ENCODE measurements at places on chromosomes 4 and X.
A peak's percentile ranks its signal among the peaks of the same experiment; 100 is the strongest.

DNA sequence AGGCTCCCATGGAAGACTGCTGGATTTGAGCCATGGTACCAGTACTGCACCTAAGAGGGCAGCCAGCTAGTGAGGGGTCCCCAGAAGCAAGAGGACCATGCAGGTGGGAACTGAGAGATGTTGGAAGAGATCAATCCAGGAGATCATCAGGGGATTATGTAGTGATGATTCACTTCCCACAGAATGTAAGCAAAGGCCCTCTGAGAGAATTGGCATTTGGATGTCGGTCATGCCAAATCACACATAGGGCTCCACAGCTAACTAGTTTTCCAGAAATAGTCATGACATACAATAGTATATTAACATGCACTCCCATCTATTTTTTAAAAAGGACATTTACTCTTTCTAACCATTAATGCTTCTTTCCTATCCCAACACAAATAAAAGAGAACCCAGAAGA lies 112.5 kb downstream of the RASGEF1B start:
- no peaks in the 10 kb centered on the region for H3K36me3 ChIP-seq
- H3K4me1 ChIP-seq = no peaks in the 10 kb centered on the region
- no peaks in the 10 kb centered on the region for H3K27me3 ChIP-seq
- no peak overlapping the region for H3K4me3 ChIP-seq
- no peak for DNase-seq

- no peaks in the 10 kb centered on the region for H3K4me1 ChIP-seq
- H3K27me3 ChIP-seq = no peaks in the 10 kb centered on the region
- no peak overlapping the region for H3K27ac ChIP-seq
- peaks cover 28% of the 10 kb centered on the region for H3K36me3 ChIP-seq
- no peak overlapping the region for H3K4me3 ChIP-seq
These were observed 20.9 kb downstream of the RGS12 start for GRCh38 chr4:3313556-3314228.

- H3K4me1 ChIP-seq = peaks cover 12% of the 10 kb centered on the region
- H3K27me3 ChIP-seq = no peaks in the 10 kb centered on the region
- no peak overlapping the region for H3K27ac ChIP-seq
These were observed 246.9 kb downstream of the PTTG2 start for GRCh38 chr4:38207110-38207457.

GRCh38 chr4:138327338-138327737 lies 85.2 kb upstream of the SLC7A11 start:
- H3K27ac ChIP-seq = no peak overlapping the region
- H3K27me3 ChIP-seq = no peaks in the 10 kb centered on the region
- no peaks in the 10 kb centered on the region for H3K4me1 ChIP-seq
- no peak overlapping the region for H3K4me3 ChIP-seq
- no peaks in the 10 kb centered on the region for H3K36me3 ChIP-seq
- no peak for DNase-seq

DNA sequence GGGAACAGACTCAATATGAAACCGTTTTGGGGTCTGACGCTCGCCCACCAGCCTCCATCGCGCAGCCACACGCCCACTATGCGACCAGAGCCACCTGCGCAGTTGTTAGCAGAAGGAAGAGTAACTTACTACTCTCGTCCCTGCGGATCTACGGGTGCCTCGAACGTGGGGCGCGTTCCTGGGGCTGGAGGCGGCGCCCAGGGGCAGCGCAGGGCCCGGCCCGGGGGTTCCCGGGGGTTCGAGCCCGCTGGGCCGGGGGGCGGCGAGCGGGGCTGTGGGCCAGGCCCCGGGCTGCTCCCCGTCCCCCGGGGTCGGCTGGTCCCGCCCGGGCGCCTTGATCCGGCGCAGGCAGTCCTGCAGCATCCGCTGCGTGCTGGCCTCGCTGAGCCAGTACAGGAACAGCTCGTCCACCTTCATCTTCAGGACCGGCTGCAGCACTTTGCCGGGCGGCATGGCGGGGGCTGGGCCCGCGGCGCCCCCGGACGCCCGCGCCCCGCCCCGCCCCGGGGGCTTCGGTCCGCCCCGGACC lies 404 bp downstream of the PPP2R3B start:
- no peaks in the 10 kb centered on the region for H3K27me3 ChIP-seq
- peak overlapping the region; percentile 93 for H3K27ac ChIP-seq
- DNase-seq = no peak
- H3K4me1 ChIP-seq = peaks cover 12% of the 10 kb centered on the region
- H3K36me3 ChIP-seq = no peaks in the 10 kb centered on the region
- H3K4me3 ChIP-seq = peak overlapping the region; percentile 85

DNA sequence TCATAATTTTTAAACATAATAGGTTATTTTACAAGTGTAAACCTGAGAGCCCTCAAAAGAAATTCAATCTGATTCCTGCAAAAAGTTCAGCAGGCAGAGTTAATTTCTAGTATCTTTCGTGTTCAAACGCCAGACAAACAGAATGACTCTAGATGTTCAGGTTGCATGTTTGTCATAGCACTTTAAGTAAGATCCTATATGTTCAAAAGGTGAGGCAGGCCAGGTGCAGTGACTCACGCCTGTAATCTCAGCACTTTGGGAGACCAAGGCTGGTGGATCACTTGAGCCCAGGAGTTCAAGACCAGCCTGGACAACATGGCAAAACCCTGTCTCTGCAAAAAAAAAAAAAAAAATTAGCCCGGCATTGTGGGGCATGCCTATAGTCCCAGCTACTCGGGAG lies 1.1 kb upstream of the RASSF6 start:
- peaks cover 11% of the 10 kb centered on the region for H3K4me1 ChIP-seq
- no peak overlapping the region for H3K4me3 ChIP-seq
- H3K36me3 ChIP-seq = no peaks in the 10 kb centered on the region
- H3K27ac ChIP-seq = peak overlapping the region; percentile 68
- DNase-seq = no peak

GRCh38 chr4:83212041-83212851 lies 72.4 kb downstream of the COQ2 start:
- peak; percentile 65 for DNase-seq
- no peak overlapping the region for H3K4me3 ChIP-seq
- no peaks in the 10 kb centered on the region for H3K27me3 ChIP-seq
- H3K27ac ChIP-seq = peak overlapping the region; percentile 65
- no peaks in the 10 kb centered on the region for H3K36me3 ChIP-seq

- H3K36me3 ChIP-seq = no peaks in the 10 kb centered on the region
- H3K27me3 ChIP-seq = no peaks in the 10 kb centered on the region
- DNase-seq = no peak
- no peak overlapping the region for H3K27ac ChIP-seq
- no peak overlapping the region for H3K4me3 ChIP-seq
These were observed 7.7 kb upstream of the OCIAD2 start for GRCh38 chr4:48914311-48914710.

DNA sequence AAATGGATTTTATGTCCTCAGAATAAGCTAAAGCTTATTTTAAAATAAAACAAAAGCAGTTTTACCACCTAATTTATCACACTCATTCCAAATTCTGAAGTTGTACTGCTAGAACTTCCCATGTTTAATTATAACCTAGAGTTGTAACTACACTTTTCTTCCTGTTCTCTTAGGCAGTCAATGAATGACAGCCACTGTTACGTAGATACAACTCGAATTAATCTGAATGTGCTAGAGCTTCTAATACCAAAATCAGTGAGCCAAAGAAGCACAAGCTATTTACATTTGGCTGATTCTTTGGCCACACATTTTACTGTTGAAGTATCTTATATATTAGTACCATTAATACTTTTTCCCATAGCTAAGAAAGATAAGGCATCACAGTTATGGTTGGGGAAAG lies 99.0 kb upstream of the FTHL17 start:
- H3K36me3 ChIP-seq = peaks cover 7% of the 10 kb centered on the region
- peaks cover under 1% of the 10 kb centered on the region for H3K4me1 ChIP-seq
- no peak overlapping the region for H3K27ac ChIP-seq
- no peak overlapping the region for H3K4me3 ChIP-seq
- H3K27me3 ChIP-seq = no peaks in the 10 kb centered on the region

DNA sequence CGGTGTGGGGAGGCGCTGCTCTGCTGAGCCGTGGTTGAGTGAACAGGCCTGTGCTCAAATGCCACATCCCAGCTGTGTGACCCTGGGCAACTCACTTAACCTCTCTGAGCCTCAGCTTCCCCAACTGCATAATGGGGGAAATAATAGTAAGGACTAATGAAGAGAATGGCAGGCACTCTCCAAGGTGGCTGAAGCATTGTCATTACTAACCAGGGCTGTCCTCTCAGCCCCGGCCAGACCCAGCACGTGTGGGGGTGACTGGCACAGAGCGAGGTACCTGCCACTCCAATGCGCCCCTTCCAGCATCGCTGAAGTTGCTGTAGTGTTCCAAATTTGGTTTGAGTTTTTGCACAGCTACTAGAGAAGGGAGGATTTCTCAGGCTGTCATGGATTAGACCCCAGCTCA lies 80.0 kb downstream of the ABLIM2 start:
- peaks cover 13% of the 10 kb centered on the region for H3K4me1 ChIP-seq
- no peaks in the 10 kb centered on the region for H3K36me3 ChIP-seq
- H3K4me3 ChIP-seq = no peak overlapping the region
- H3K27ac ChIP-seq = no peak overlapping the region

GRCh38 chr4:38787693-38788092 lies 4.9 kb upstream of the TLR10 start:
- no peaks in the 10 kb centered on the region for H3K36me3 ChIP-seq
- H3K27me3 ChIP-seq = no peaks in the 10 kb centered on the region
- no peak for DNase-seq

DNA sequence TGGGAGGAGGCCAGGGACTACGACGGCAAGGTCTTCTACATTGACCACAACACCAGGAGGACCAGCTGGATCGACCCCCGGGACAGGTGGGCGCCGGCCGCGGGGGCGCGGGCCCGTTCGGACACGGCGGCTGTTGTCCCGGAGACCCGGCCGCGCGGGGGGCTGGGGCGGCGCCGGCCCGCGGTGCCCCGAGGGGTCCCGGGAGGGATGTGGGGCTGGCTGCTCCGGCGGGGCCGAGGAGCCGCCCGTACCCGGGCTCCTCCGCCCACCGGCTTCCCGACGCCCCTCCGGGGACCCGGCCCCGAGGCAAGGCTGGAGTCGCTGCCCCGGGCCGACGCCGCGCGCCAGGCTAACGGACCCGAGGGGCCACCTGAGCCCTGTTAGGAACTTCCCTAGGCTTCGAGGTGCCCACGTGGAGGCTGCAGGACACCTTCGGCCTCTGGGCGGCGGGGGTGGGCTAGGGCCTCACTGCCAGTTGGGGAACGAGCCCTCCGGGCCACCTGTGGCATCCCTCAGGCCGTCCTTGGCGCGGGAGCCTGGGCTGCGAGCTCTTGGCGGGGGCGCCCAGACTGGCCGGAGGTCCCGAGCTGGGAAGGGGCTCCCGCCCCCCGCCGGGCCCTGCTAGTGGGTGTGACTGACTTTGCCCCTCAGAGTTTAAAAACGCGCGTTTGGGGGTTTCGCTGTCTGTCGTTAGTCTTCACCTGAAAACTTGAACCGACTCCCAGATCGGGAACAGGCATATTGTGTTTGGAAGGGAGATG lies 660 bp downstream of the WWC2 start:
- H3K27ac ChIP-seq = peak overlapping the region; percentile 92
- peak; percentile 74 for DNase-seq
- no peaks in the 10 kb centered on the region for H3K36me3 ChIP-seq
- peaks cover 28% of the 10 kb centered on the region for H3K27me3 ChIP-seq
- peak overlapping the region; percentile 73 for H3K4me3 ChIP-seq

GRCh38 chrX:108224727-108225621 lies 133.4 kb downstream of the ATG4A start:
- peak; percentile 75 for DNase-seq
- H3K4me1 ChIP-seq = peaks cover 20% of the 10 kb centered on the region
- H3K36me3 ChIP-seq = no peaks in the 10 kb centered on the region
- H3K27ac ChIP-seq = peak overlapping the region; percentile 25
- peaks cover 9% of the 10 kb centered on the region for H3K27me3 ChIP-seq

GRCh38 chr4:78653655-78654054 lies 102.1 kb downstream of the ANXA3 start:
- no peak overlapping the region for H3K27ac ChIP-seq
- no peak overlapping the region for H3K4me3 ChIP-seq
- no peaks in the 10 kb centered on the region for H3K36me3 ChIP-seq
- H3K27me3 ChIP-seq = no peaks in the 10 kb centered on the region
- no peaks in the 10 kb centered on the region for H3K4me1 ChIP-seq

DNA sequence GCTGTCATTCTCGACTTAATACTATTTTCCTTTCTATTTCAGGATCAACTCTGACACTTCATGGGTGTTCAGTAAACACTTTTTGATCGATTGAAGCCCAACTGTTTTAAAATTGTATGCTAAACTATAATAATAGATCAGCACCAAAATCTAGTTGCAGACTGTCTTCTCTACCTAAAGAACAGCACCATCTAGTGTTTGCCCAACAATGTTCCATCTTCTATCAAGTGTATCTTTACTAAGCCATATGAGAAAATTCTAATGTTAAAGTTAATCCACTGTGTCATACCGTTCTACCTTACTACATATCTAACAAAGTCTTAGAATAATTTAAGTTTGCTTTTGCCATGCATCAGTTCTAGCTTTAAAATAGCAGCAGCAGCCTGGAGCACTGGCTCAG lies 113.0 kb upstream of the PRDX4 start:
- H3K27me3 ChIP-seq = no peaks in the 10 kb centered on the region
- H3K27ac ChIP-seq = no peak overlapping the region
- no peaks in the 10 kb centered on the region for H3K36me3 ChIP-seq
- H3K4me1 ChIP-seq = no peaks in the 10 kb centered on the region
- no peak for DNase-seq
